ENCODE measurements at places on chromosomes 3 and 15.

GRCh38 chr15:93274257-93274656 is 185.2 kb upstream of the RGMA start:
- DNase-seq = no peak

DNA sequence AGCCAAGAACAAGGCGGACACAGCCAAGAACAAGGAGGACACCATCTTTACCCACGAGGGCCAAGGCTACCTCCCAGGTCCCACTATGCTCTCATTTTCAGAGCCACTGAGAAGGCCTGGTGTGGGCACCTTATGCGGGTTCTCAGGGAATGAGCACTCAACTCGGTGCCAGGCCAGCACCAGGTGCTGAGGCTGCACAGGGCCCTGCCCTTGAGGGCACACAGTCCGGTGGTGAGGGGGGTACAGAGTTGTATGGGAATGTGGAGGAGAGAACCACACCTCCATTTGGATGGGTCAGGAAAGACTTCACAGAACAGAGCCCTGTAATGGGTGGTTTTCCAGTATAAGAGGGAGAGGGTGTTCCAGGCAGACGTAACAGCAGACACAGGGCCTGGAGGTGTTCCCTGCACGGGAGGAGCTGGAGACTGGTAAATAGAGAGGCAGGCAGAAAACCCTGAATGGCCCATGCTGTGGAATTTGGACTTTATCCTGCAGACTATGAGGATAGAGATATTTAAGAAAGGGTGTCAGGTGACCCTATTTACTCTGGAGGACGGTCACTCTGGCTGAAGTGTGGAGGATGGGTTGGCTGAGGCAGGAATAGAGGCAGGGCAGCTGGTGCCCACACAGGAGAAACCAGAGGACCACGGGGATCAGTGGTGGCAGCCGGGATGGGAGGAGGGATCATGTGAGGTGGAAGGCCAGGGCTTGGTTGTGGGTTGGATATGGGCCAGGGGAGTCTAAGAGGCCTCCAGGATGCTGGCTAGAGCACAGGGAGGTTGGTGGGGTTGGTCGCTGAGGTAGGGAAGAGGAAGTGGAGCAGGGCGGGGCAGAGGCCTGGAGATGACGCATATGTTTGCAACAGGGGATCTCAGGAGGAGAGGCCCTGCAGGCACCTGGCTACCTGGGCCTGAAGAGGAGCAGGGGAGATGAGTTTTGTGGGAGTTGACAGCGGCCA is 34.6 kb downstream of the CRABP1 start:
- DNase-seq = no peak

- no peak for DNase-seq
Observed at GRCh38 chr15:80194186-80194585, 41.4 kb downstream of the FAH start.

DNA sequence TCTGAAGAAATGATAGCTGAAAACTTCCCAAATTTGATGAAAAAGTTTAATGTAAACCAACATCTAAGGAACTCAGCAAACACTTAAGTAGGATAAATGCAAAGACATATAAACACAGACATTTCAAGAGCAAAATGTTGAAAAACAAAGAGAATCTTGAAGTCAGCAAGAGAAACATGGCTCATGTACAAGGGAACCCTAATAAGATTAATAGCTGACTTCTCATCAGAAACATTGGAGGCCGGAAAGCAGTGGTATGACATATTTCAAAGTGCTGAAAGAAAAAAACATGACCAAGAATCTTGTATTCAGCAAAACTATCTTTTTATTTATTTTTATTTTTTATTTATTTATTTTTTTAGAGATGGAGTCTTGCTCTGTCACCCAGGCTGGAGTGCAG is 10.6 kb upstream of the PRKCI start:
- DNase-seq = no peak

DNA sequence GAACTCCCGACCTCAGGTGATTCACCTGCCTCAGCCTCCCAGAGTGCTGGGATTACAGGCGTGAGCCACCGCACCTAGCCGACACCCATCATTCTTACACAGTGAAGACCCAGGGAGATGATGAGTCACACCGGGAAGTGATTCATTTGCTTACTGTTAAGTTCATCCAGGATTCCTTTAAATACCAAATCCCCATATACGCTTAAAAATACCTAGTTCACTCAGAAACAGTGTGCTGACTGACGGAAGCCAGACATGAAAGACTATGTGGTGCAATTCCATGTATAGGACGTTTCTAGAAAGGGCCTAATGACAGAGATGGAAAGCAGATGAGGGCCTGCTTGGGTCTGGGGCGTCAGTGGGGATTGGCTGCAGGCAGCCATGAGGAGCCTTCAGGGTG is 75.2 kb downstream of the APBA2 start:
- DNase-seq = no peak

GRCh38 chr15:101176625-101177024 is 75.2 kb downstream of the CHSY1 start:
- no peak for DNase-seq

GRCh38 chr3:13272831-13273603 is 147.1 kb downstream of the NUP210 start:
- no peak for DNase-seq

GRCh38 chr3:171845481-171846284 is 2.5 kb downstream of the TMEM212 start:
- no peak for DNase-seq

DNA sequence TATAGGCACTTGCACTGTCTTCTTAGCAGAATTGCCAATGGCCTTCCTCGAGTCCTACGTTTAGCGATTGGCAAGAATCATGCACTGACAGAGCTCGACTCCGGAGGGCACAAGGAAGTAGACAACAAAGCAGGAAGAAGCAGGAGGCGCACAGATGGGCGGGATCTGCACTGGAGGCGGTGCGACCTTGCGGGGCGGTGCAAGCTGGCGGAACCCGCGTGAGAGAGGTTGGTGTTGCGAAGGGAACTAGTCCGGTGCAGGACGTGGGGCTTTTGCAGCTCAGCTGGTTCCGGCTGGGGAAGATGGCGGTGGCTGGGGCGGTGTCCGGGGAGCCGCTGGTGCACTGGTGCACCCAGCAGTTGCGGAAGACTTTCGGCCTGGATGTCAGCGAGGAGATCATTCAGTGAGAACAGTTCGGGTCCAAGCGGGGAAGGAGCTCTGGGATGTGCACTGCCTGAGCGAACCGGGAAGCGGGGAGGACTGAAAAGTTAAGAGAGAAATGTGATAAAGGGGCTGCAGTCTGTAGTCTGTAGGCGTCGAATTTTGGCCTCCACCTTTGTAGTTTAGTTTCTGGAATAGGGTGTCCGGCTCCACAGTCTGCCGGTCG is at the start of gene TRIP4:
Gene TRIP4, plus strand, starts transcription at position 275 of the 607 bp plus-strand sequence. Its CDS starts 28 bp downstream, at position 303.
- peak; percentile 90 for DNase-seq

DNA sequence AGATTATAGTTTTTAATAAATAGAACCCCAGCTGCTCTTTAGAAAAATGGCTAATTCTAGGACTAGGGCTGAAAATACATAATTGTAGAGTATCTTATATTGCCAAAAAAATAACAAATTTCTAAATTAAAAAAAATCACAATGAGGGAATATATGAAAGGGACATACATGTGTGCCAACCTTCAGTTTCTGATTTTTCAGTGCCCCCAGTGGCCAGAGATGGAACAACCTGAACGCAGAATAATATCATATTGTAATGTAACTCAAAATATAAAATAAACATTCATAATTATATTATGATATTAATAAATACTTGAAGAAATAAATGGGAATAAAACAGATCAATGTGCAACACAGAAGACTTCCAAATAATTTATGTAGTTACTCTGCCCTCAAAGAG is 460.5 kb downstream of the ZNF385D start:
- DNase-seq = no peak

DNA sequence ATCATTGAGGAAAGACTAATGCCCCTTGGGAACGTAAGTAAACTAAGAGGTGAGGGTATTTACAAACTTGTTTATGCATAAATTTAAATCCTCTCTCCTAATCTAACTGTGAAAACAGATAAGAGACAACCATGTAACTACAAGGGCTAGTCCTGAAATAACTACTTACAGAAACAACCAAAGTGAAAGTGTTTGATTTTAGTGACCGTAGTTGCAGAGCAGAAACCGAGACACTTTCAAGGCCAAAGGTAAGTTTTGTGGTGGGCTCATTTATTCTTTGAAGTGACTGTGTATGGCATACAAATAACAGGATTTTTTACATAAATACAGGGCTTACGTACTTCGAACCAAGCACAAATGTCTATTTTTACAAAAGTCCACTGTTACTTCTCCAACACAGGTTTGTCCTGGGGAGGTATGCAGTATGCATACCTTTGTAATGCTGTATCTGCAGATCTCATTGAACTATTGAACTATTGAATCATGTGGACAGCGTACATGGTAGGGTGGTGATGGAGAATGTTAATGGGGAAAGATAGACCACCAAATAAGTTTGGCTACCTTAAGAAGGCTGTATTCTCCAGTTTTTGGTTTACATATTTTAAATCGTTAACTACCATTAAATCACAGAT is 99.6 kb upstream of the RBMS3 start:
- no peak for DNase-seq

DNA sequence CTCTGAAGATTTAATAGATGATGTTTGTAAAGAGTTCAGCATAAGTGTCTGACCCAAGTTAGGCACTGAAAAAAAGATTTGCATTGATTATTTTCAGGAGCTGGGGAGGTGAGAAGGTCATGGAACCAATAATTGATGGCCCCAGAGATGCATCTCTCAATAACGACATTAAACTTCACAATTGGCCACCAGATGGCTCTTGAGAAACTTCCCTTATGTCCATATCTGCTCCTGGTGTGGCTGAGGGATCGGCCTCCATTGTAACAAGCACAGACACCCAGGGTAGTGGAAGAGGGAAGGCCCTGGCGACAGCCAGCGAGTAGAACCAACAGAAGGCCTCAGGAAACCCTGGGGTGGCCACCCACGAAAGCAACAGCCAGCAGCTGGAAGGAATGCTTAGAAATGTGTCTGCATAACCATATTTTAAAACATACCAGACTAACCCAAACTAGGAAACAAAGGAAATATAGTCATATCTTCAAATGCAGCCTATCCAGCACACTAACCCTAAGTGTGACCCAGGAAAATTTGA is 536.7 kb downstream of the SOX2 start:
- DNase-seq = no peak

- DNase-seq = no peak
Observed at GRCh38 chr15:53911431-53911830, 66.8 kb upstream of the UNC13C start.

GRCh38 chr3:158097593-158098308 is 8.5 kb downstream of the SHOX2 start:
- no peak for DNase-seq

DNA sequence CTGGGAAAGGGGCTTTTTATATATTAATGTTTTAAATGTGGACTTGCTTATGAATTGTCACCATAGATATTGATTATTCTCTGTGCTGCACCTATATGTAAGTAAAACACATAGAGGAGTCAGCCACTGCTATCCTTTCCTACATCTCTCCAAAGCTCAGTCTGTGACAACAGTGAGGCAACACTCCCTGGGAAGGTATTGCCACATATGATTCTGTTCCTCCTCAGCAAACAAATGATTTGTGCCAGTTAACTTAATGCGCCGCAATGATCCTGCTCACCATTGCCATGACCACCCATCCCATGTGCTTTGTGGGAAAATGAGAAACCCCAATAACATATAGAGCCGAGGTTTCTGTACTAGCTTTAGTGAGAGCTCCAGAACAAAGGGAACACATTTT is 75.1 kb upstream of the FBN1 start:
- DNase-seq = no peak

- DNase-seq = no peak
Observed at GRCh38 chr3:79113876-79114275, 653.9 kb downstream of the ROBO1 start.

GRCh38 chr3:35263477-35263876 is 375.8 kb upstream of the ARPP21 start:
- DNase-seq = no peak

DNA sequence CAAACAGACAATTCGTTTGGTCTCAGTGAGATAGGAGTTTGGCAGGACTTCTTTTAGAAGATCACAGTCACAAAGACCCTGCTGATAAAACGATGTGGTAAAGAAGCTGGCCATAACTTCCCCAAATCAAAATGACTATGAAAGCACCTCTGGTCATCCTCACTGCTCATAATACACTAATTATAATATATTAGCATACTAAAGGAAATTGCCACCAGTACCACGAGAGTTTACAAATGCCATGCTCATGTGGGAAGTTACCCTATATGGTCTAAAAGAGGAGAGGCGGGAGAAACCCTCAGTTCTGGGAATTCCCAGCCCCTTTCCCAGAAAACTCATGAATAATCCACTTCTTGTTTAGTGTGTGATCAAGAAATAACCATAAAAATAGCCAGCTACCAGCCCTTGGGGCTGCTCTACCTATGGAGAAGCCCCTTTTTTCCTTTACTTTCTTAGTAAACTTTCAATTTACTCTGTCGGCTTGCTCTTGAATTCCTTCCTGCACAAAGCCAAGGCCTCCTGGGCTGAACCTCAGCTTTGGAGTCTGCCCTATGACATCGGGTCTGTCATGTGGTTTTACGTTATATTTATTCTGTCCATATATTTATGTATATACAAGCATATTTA is 115.8 kb upstream of the IGSF10 start:
- DNase-seq = no peak

GRCh38 chr3:104273046-104273649 is 1093.6 kb upstream of the ALCAM start:
- no peak for DNase-seq

DNA sequence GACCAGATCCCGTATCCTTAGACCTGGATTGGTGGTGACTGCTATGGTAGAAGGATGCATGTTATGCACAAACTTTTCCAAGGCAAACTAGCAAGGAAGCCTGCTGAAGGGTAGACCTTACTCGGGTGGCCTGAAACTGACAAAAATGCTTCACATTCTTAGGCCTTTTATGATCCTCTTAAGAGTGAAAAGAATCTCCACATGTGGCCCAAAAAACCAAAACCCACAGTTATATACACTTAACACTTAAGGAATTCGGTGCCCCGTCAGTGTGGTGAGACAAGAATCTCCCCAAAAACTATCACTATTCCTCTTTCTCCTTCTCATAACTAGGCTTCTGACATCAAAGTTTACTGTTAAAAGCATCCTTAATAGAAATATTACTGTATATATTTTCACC is 130.1 kb upstream of the SOX2 start:
- DNase-seq = no peak

DNA sequence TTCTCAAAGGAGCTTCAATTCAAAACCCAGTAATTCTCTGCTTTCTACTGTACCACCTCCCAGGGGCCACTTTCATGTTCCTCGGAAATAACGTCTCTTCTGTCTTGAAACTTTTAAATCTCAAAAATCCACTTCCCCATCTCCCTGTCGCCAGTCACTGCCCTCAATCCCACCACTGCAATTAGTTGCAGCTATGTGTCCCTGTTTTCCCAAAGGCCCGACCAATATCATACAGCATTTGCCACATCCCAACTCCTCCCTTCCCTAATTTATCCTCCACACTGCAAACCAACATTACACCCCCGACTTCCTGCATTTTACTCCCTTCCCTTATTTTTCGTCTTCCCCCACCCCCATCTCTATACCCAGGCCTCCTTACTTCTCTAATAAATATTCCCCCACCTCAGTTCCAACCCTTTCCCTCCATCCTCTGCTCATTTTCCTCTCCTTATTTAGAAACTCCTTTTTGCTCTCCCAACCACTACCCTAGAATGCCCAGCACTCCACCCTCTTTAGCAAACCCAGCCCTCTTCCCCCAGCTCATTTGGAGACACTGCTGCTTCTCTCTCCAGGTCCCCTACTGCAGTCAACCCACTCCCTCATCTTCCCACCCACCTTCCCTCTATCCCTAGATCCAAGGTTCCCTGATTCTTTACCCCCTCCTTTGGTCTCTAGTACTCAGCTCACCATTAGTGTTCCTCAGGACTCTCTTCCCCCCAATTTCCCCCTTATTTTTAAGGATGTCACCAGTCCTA is 1.1 kb downstream of the NPTN start:
- no peak for DNase-seq

All from stimulated activated CD8-positive, alpha-beta memory T cell treated with anti-CD3 and anti-CD28 coated beads, Interleukin-7, amount 100 ng/mL, for 1 hour (primary cell).